Neuronal stem cell (in vitro differentiated cells): ENCODE measurements at places on chromosomes 6 and 20.

DNA sequence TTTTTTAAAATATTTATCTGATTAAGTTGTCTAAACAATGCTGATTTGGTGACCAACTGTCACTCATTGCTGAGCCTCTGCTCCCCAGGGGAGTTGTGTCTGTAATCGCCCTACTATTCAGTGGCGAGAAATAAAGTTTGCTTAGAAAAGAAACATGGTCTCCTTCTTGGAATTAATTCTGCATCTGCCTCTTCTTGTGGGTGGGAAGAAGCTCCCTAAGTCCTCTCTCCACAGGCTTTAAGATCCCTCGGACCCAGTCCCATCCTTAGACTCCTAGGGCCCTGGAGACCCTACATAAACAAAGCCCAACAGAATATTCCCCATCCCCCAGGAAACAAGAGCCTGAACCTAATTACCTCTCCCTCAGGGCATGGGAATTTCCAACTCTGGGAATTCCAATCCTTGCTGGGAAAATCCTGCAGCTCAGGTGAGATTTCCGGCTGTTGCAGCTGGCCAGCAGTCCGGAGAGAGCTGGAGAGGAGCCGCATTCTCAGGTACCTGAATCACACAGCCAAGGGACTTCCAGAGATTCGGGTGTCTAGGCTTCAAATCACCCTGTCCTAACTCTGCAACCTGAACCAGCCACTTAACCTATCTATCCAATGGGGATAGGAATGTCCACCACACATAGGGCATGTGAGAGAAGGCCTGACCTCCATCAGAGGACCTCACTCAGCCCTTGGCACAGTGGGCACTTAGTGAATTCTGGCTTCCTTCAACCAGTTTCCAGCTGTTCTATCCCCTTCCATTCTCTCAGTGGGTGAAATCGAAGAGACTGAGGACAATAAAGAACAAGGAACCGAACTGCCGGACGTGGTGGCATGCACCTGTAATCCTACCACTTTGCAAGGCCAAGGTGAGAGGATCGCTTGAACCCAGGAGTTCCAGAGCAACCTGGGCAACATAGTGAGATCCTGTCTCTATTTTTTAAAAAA lies 3.1 kb downstream of the TNF start:
- peaks cover 8% of the 10 kb centered on the region for H3K4me1 ChIP-seq
- DNase-seq = no peak
- H3K4me3 ChIP-seq = no peak overlapping the region
- peaks cover 12% of the 10 kb centered on the region for H3K27me3 ChIP-seq

DNA sequence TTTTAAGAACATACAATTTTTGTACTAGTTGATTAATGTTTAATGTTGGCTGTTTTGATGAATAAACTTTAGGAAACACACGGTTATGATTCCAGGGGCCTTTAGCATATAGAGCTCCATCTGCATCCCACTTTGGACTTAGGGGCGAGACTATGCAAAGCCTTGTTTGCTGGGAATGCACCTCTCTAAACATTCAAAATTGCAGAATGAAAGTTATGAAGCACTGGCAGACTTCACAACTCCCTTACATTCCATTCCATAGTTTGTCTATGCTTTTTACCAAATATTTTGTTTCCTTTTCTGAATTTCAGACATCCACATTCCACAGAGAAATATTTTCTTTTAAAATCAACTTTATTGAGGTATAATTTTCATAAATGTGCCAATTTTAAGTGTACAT lies 10.3 kb upstream of the TCP11 start:
- H3K36me3 ChIP-seq = no peaks in the 10 kb centered on the region
- no peaks in the 10 kb centered on the region for H3K27me3 ChIP-seq
- H3K4me3 ChIP-seq = no peak overlapping the region
- no peak overlapping the region for H3K27ac ChIP-seq
- no peak for DNase-seq

- no peaks in the 10 kb centered on the region for H3K27me3 ChIP-seq
- H3K36me3 ChIP-seq = no peaks in the 10 kb centered on the region
- no peaks in the 10 kb centered on the region for H3K4me1 ChIP-seq
- H3K27ac ChIP-seq = no peak within 1 kb of the TSS
These were observed at the start of gene CD93 for GRCh38 chr20:23086056-23086566. Gene CD93 (minus strand): TSS chr20:23086324. CDS start chr20:23086192, 132 bp downstream.

DNA sequence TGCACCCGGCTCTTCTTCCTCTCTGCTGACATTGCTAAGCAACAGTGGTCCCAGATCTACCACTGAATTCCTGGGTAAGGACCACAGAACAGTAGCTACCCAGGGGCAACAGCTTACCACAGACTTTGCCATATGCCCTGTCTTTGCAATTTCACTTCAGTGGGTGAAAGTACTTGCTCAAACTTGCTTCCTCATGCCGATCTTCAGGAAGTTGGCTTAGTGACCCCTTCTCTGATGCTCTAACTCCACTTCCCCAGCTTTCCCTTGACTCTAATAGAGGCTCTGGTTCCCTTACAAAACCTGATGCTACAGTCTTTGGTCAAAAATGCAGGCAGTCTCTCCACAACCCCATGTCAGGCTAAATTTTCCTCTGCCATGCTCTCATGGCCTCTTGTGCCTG lies 3.3 kb upstream of the TAAR5 start:
- H3K36me3 ChIP-seq = no peaks in the 10 kb centered on the region
- no peaks in the 10 kb centered on the region for H3K27me3 ChIP-seq
- H3K4me3 ChIP-seq = no peak overlapping the region
- DNase-seq = no peak
- no peak overlapping the region for H3K27ac ChIP-seq

DNA sequence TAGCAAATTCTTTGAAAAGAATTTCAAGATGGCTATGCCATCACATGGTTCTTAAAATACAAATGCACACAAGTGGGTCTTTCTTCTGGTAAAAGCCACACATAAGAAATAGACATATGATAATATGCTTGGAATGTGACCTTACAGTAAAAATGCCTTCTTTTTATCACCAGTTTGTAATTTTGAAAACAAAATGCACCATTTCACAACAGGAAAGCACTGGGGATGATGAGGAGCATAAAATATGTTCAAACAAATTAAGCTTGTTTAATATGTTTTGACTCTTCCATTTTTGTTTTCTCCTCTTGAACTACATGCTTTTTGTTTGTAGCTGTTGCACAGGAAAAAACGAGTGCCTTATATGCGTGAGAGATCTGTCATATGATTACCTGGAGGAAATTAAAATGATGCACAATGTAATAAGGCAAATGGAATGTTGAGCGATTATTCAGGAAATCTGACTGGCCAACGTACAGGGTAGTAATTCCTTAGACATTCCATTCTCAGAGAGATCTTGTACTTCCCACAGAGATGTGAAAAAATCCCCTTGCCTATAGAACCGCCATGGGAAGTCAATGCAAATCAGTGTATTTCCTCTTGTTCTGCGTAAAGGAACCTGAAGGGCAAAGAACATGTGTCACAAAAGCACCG lies 911.6 kb downstream of the TFAP2A start:
- peak; percentile 17 for DNase-seq
- peaks cover 5% of the 10 kb centered on the region for H3K4me1 ChIP-seq
- H3K27me3 ChIP-seq = no peaks in the 10 kb centered on the region
- no peaks in the 10 kb centered on the region for H3K36me3 ChIP-seq
- no peak overlapping the region for H3K27ac ChIP-seq

DNA sequence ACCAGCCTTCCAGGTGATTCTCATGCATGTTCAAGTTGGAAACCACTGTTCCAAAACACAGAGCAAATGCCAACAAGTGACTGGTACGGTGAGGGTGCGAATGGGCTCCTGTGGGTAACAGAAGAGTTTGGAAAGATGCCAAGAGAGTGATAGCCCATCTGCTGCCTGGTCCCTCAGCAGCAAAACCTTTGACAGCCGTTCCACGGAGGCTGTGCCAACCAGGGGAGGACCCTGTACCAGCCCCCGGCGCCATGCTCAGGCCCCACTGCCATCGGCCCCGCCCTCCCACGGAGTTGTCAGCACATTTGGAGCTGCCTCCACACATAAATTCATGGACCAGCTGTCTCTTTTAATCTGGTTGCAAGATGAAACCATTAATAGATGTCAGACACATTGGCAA lies 4.4 kb upstream of the PTPRT start:
- H3K4me1 ChIP-seq = no peaks in the 10 kb centered on the region
- H3K36me3 ChIP-seq = no peaks in the 10 kb centered on the region
- DNase-seq = no peak
- H3K4me3 ChIP-seq = no peak overlapping the region
- H3K27ac ChIP-seq = no peak overlapping the region

GRCh38 chr6:17884498-17885478 lies 102.6 kb downstream of the KIF13A start:
- H3K27ac ChIP-seq = no peak overlapping the region
- DNase-seq = no peak
- no peaks in the 10 kb centered on the region for H3K4me1 ChIP-seq
- no peaks in the 10 kb centered on the region for H3K36me3 ChIP-seq
- no peak overlapping the region for H3K4me3 ChIP-seq
- no peaks in the 10 kb centered on the region for H3K27me3 ChIP-seq

- no peaks in the 10 kb centered on the region for H3K27me3 ChIP-seq
- peaks cover 19% of the 10 kb centered on the region for H3K4me1 ChIP-seq
- peaks cover 16% of the 10 kb centered on the region for H3K36me3 ChIP-seq
- DNase-seq = no peak
- peak overlapping the region; percentile 18 for H3K27ac ChIP-seq
These were observed 55.5 kb downstream of the ATP9A start for GRCh38 chr20:51712501-51713212.

- H3K27me3 ChIP-seq = no peaks in the 10 kb centered on the region
- no peak overlapping the region for H3K27ac ChIP-seq
- H3K36me3 ChIP-seq = no peaks in the 10 kb centered on the region
- no peak for DNase-seq
These were observed 10.5 kb downstream of the SYTL3 start for GRCh38 chr6:158660333-158660754.

- H3K4me1 ChIP-seq = peaks cover 4% of the 10 kb centered on the region
- H3K27me3 ChIP-seq = no peaks in the 10 kb centered on the region
- no peak for DNase-seq
- no peaks in the 10 kb centered on the region for H3K36me3 ChIP-seq
These were observed 41.7 kb downstream of the PMEPA1 start for GRCh38 chr20:57667924-57668782.

DNA sequence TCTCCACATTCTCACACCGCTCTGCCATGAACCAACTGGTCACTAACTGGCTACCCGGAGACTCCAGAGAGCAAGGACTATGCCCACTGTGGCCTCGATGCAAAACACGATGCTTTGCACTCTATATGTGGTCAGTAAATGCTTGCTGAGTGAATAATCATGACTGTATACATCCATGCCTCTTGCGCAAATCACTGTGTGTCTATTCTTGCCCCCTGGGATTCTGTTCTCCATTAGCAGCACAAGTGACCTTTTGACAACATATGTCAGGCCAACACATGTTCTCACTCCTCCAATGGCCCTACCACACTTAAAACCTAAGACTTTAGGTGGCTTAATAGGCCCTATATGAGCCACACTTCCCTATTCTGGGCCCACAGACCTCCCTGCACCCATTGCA lies 16.9 kb downstream of the KIF16B start:
- H3K36me3 ChIP-seq = no peaks in the 10 kb centered on the region
- no peaks in the 10 kb centered on the region for H3K4me1 ChIP-seq
- no peak overlapping the region for H3K4me3 ChIP-seq
- no peak for DNase-seq
- H3K27me3 ChIP-seq = no peaks in the 10 kb centered on the region

- DNase-seq = no peak
- H3K27ac ChIP-seq = no peak overlapping the region
- no peak overlapping the region for H3K4me3 ChIP-seq
These were observed 347.6 kb upstream of the MMS22L start for GRCh38 chr6:97630604-97631003.

DNA sequence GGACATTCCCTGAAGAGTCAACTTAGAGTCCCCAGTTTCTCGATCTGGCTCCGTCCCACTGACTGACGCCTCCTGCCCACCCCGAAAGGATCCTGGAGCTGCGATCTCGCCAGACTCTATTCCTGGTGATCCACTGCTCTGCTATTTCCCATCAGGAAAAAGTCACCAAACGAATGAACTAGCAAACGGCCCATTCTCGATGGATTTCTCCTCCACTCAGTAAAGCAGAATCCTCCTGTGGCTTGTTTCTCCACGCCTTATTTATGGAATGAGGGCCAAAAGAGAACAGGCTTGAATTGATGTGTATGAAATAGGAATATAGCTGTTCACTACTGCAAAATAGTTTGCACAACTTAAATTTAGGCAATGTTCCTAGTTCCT lies 5.4 kb downstream of the NKX2-4 start:
- DNase-seq = no peak
- H3K27me3 ChIP-seq = peaks cover 68% of the 10 kb centered on the region
- no peak overlapping the region for H3K4me3 ChIP-seq
- H3K36me3 ChIP-seq = peaks cover 40% of the 10 kb centered on the region
- no peak overlapping the region for H3K27ac ChIP-seq

DNA sequence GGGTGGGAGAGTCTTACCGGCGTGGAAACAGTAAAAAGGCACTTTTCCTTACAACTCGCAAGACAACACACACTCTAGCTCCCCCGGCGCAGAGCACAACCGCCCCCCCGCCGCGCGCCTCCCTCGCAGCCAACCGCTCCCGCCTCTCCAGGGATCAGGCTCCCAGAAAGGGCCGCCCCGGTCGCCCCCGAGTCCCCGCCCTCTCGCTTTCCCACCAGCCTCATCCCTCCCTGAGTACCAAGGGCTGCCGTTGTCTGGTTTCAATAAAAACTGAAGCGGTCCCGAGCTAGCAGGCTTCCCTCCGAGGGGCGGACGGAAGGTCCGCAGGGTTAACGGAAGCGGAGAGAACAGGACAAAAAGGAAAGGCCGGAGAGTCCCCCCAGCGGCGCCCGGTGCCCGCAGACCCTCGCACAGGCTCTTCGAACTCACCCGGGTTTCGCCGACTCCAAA lies 804 bp downstream of the ELOVL5 start:
- peak overlapping the region; percentile 100 for H3K4me3 ChIP-seq
- H3K4me1 ChIP-seq = peaks cover 2% of the 10 kb centered on the region
- no peaks in the 10 kb centered on the region for H3K27me3 ChIP-seq
- peak overlapping the region; percentile 87 for H3K27ac ChIP-seq
- peak; percentile 70 for DNase-seq

DNA sequence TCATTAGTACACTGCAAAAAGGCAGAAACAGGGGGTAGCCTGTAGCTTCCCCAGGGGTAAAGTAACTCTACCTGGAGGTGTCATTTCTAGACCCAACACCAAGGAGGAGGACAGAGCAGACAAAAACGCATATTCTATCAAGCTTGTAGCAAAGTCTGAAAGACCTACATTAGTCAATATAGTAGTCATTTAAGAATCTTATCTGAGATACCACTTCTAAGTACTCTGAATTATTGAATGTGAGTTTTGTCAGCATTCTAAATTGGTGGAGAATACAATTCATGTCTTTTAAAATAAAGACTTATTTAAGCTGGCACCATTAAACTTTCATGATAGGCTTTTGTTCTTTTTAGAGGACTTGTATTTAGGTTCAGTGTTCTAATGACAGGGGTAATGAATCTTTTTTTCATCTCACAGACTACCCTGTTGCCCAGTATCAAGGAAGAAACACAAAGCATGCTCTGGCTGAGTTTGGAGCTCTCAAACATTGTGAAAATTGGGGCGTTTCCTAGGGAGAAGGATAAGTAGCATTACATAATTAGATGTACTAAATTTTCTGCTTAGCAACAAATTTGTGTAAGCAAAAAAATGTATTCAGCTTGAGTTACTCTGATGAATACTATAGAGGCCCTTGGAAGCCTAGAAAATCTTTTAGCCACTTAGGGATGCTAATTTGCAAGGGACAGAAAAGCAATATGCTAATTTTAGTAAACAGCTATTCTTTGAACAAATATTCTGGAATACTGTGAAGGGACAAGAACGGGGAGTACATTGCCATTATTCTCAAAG lies 255.4 kb upstream of the HSF2 start:
- no peak for DNase-seq
- H3K27ac ChIP-seq = no peak overlapping the region
- no peaks in the 10 kb centered on the region for H3K36me3 ChIP-seq
- H3K4me1 ChIP-seq = no peaks in the 10 kb centered on the region
